IPS DF 19.7 (cell line): ENCODE measurements at places on chromosomes 16 and 17.

DNA sequence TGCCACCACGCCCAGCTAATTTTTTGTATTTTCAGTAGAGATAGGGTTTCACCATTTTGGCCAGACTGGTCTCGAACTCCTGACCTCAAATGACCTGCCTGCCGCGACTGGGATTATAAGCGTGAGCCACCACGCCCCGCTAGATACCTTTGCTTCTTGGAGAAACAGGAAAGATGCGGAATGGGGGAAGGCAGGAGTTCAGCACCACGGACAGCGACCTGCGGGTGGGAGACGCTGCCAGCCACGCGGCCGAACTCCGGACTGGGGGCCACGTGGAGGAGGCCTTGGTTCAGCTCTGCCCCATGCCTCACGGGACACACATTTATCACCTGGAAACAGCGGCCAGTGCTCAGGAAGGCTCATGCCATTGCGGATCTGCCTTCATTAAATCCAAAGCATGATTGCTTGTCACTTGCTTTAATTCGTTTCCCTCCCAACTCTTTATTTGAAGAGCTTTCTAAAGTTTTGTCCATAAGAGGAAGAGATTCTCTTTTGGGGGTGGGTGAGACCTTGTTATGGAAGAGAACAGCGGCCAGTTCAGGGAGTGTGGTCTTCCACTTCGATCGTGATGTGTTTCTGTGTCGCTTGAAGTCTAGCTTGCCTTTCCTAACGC, 219.9 kb downstream of the ENGASE start:
- DNase-seq: peak; percentile 54

DNA sequence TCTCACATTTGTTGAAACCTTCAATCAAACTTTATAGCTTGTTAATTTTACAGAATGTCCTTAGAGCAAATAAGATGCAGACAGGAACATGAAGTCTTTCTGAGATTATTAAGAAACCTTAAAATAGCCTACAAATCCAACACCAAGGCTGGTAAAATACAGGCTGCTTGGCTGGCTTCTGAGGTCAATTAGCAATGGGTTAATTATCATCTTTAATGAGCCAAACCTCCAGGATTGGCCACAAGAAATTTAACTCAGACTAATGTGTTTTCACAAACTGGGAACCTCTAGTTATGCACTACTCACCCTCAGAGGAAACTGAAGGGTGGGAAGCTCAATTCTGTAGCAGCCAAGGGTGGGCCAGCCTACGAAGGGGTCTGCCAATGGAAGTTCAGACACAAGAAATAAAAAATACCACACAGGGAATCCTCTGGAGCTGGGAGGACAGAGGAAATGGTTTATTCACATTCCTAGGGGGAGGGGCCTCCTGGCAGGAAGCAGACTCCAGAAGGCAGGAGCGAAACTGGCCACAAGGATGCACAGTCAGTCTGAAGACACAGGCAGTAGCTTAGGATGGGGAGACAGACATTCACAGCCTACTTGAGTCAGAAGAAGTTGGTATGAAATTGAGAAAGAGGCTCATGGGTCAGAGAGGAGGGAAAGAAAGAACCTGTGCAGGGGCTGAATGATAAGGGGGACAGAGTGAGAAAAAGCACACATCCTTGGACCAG, 36.1 kb downstream of the HIC1 start:
- DNase-seq: peak; percentile 52

- DNase-seq: no peak
Measured at GRCh38 chr16:30767767-30768465, 5.8 kb downstream of the RNF40 start.

- no peak for DNase-seq
Measured at GRCh38 chr17:31067691-31068184, 27.0 kb upstream of the NF1 start.

GRCh38 chr16:81543571-81543970, 99.0 kb downstream of the CMIP start:
- no peak for DNase-seq

GRCh38 chr17:37770631-37771518, 26.0 kb upstream of the HNF1B start:
- no peak for DNase-seq
